IPS-NIHi11 (cell line): ENCODE measurements at places on chromosomes 2 and 18.
A peak's percentile ranks its signal among the peaks of the same experiment; 100 is the strongest.

- no peak for DNase-seq
These were observed 142.7 kb upstream of the KYNU start for GRCh38 chr2:142734770-142735169.

- no peak for DNase-seq
These were observed 151.1 kb downstream of the ZNF407 start for GRCh38 chr18:74748809-74749208.

GRCh38 chr2:150479075-150479915, 8.2 kb downstream of the RND3 start:
- no peak for DNase-seq

DNA sequence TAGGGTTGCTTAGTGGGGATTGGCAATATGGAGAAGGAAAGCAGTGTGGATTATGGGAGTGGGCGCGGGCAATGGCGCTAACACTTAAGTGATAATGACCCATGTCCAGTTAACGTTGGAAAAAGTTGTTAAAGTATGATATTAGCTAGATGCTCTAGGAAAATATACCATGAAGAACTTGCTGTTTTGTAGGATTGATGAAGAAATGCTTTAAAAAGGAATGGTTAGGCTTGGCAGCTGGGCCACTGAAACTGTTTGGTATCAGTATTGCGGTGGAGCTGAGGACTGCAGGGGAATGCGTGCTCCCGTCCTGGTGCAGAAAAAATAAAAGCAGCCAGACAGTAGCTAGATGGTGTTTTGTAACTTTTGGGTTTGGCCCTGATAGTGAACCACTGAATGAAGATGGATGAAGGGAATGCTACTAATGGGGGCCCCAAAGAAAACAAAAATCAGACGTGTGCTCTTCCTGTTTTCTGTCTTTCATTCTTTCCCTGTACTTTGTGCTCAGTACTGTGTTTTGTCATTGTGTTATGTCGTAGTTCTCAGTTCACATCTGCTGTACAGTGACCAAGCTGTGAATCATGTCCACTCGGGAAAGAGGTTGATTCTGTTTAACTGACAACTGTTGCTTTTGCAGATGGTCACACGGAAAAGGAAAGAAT, 999 bp downstream of the INSIG2 start:
- DNase-seq: peak; percentile 10

DNA sequence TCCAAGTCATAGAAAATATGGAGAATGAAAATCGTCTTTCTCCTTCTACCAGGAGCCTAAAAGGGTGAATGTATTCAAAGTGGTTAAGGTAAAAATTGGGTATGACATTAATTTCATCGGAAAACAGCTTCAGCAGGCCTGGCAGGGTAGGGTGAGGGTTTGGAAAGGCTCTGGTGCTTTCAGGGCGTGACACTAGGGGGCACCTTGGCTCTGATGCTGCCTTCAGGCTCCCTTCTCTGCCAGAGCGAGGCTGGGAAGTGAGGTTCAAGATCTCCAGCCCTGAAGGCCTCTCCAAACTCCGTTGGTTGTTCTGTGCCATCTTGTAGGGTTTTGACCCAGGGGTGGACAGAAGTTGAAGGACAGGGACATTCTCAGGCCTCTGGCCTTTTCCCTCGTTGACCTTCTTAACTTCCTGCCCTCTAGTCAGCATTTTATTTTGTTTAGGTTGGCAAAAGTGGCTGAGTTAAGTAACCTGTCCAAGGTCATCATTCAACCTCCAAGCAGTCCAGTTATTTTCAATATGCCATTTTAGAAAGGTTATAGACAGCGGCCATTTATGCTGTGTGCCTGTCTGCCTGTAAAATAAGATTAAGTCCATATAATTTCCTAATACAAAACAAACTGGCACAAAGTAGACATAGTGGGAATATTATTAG, 40.3 kb downstream of the EML6 start:
- DNase-seq: peak; percentile 54

DNA sequence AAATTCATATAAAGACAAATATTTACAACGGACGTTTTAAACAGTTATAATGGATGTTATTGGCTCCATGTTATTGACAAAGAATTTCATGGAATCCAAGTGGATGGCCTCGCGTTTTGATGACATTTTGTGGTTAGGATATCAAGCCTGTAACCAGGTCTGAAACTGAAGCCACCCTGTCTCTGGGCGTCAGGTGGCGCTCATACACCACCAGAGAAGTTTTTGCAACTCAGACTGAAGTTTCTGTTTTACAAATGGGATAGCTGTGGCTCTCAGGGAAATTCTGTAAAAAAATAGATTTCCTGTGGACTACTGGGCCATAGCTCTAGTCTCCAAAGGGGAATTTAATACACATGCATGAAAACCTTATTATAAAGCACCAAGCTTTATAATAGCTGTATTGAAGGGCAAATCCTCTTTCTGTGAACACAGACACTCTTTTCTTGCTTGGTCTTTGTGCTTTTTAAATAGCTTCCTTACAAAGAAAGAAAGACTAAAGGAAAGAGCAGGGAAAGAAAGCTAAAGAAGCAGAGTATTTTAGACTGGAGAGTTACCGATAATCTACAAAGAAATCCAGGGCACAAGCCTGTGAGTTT, 86.7 kb downstream of the C18orf54 start:
- DNase-seq: peak; percentile 63
